ENCODE measurements at places on chromosomes 5 and 9.

DNA sequence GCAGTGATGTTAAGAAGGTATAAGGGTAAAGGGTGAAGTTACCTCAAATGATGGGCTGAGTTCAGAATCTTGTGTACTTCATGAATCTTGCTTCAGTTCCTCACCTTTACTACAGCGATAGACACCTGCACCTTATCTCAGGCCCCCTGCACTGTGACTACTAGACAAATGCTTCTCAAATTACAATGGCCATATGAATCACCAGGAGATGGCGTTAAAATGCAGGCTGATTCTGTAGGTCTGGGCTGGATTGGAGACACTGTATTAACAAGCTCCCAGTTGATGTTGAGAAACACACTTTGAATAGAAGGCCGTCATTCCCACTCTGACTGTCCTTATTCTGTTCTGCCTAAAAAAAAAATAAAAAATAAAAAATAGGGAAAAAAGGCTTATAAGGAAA is 29.8 kb downstream of the TARS1 start:
- peak; percentile 31 for DNase-seq

DNA sequence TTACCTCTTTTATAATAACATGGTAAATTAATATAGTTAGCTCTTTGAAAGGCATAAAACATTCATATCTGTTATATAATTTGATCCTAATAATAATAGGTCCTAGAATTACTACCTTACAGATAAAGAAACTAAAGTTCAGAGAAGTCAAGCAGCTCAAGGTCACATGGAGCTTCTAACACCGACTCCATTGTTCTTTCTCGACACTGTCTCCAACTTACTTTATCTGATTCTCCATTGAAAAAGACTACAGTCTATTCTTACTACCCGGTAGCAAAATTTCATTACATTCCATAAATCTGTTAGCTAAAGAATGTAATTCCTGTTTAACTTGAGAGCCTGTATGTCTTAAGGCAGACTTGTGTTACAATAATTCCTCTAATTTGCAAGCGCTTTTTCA is 96.3 kb upstream of the TMEM161B start:
- no peak for DNase-seq

DNA sequence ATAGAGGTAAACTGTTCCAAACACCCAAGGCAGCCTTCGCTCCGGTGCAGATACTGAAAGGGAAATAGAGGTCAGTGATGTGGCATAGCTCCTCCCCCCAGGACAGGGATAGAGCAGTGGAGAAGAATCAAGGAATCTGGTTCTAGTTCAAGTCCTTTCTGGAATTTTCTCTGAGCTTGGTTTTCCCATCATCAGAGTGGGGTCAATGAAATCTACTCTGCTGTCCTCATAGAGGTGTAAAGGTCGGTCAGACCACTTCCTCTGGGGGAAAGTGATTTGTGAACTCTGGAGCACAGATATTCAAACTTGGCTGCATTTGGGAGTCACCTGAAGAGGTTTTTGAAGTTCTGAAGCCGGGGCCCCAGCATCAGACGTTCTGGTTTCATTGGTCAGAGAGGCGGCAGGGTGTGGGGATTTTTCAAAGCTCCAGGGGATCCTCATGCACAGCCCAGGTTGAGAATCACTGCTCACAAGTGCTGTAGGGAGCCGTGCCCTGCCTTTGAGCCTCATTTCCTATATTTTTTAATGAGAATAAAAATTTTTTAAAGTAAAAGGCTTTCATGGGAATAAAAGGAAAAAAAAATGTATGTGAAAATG is 105.7 kb upstream of the RAD23B start:
- DNase-seq, result no peak

GRCh38 chr5:177540438-177540837 is 13.9 kb downstream of the FAM193B start:
- DNase-seq, result no peak

GRCh38 chr5:172162323-172162986 is 25.6 kb downstream of the STK10 start:
- DNase-seq, result no peak

DNA sequence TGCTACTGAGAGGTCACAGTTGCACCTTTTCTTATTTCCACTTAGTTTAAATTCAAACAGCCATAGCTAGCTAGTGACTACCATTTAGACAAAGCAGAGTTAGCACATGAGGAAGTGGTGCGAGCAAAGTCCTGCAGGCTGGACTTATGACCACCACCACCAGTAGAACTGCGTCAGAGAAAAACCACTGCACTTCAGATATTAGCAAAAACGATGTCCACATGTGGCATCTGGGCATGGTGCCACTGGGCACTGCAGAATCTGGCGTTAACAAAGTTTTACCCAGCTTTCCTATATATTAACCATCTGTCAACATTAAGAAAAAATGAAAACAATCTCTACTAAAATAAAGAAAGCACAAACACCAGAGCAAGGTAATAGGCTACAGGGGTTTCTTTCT is 80.1 kb downstream of the SPTLC1 start:
- no peak for DNase-seq

- DNase-seq, result no peak
Measured at GRCh38 chr5:116308391-116308790, 223.6 kb downstream of the COMMD10 start.

DNA sequence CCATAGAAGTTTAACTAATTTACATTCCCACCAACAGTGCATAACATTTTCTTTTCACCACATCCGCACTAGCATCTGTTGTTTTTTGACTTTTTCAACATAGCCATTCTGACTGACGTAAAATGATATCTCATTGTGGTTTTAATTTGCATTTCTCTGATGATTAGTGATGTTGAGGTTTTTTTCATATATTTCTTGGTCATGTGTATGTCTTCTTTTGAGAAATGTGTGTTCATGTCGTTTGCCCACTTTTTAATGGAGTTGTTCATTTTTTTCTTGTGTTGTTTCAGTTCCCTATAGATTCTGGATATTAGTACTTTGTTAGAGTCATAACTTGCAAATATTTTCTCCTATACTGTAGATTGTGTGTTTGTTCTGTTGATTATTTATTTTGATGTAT is 163.4 kb downstream of the FER start:
- no peak for DNase-seq

DNA sequence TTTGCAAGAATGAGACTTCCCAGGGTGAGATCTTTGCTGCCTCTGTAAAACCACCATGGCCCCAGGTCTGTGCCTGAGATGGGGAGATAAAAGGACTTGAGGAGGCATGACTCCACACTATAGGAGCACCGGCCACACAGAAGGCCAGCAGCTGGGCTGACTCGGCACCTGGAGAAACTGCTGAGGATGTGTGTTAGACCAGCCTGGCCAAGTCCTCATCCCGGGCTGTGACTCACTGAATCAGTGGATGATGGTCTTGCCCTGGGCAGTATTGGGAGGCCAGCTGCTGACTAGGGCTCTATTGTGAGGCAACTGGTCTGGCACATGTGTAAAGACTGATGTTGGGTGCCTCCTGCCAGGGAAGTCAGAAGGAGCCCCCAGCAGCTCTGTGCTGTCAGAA is 286.2 kb downstream of the ACTL7B start:
- no peak for DNase-seq

DNA sequence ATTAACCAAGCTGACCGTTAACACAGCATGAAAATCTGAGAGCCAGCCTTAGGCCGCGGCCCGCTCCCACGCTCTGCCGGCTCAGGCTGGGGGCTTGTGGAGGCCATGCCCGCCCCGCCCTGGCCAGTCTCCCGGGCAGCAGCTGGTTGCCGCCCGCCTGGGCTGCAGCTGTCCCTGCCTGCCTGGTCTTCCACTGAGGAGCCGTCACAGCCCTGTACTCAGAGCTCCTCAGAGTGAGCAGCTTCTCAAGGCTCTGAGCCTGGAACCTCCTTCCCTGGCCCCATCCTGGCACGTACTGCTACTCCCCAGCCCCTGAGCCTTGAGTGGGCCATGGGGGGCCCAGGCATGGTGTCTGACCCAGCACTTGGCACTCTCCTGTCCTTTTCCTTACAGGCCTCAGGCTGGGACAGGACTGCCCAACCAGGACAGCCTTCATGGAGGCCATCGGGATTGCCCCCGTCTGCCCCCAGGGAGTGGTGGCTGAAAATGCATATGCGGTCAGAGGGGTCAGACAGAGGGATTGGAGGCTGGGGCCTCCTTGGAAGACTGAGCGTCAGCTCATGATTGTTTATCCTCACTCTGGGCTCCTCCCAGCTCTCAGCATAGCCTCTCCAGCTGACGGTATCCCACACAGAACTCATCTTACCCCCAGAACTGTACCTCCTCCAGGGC is 11.9 kb downstream of the FGFR4 start:
- peak; percentile 18 for DNase-seq

- no peak for DNase-seq
Measured at GRCh38 chr5:132477784-132478365, 12.7 kb downstream of the IRF1 start.

GRCh38 chr5:10715605-10716290 is 45.3 kb downstream of the DAP start:
- DNase-seq, result no peak

GRCh38 chr9:818958-819357 is 22.5 kb upstream of the DMRT1 start:
- DNase-seq, result no peak

DNA sequence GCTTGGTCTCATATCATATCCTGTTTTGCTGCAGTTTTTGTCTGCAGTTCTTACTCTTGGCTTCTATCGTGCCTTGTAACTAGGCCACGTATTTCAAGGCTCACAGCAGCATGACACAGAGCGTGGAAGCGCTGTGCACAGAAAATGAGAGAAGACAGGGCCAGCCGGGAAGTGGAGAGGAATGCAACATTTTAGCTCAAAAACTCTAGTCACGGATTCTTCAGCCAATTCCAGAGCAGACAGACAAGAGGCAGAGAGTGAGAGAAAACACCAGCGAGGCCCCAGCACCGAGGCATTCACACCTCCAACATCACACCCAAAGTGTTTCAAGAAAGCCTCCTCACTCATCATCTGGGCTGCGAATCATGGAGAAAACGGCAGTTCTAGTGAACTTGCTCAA is 160.8 kb downstream of the DNAH5 start:
- no peak for DNase-seq

DNA sequence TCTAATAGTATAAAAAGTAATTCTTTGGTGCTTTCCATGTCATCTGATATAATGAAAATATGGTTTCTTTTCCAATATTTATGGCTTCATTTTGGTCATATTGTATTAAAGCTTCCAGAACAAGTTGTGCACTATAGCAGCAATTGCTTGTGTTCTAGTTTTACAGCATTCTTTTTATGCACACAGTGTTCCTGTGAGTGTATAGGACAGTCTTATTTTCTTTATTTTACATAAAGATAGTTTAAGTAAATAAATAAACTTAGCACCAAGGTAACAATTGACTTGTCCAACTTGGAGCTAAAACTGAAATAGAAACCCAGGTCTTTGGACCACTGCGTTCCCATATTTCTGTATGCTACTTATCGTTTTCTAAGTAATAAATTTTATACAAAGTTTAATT is 38.9 kb downstream of the ATG10 start:
- DNase-seq, result no peak

- DNase-seq, result peak; percentile 5
Measured at GRCh38 chr5:112186401-112186990, 232.6 kb downstream of the EPB41L4A start.

DNA sequence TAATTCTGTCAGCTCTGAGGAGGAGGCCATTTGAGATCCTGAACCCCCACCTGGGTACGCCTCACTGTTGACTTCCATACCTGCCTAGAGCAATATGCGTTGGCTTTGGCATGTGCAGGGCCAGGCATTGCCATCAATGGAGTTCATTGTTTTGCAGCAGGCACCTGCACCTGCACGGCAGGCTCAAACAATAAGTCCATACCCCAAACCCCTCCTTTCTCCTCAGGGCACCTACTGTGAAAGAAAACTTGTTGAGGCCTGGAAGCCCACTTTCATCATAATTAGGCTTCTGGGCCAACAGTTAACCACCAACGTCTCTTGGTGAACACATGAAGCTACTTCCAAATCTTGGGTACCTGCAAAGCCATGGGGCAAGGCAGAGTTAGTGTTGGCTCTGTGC is 238.7 kb downstream of the NFIB start:
- DNase-seq, result no peak

GRCh38 chr5:160938532-160938931 is 86.5 kb upstream of the ATP10B start:
- no peak for DNase-seq

- DNase-seq, result no peak
Measured at GRCh38 chr5:98110282-98110691, 663.2 kb upstream of the RGMB start.

GRCh38 chr9:93650448-93650847 is 74.1 kb downstream of the PHF2 start:
- DNase-seq, result no peak

DNA sequence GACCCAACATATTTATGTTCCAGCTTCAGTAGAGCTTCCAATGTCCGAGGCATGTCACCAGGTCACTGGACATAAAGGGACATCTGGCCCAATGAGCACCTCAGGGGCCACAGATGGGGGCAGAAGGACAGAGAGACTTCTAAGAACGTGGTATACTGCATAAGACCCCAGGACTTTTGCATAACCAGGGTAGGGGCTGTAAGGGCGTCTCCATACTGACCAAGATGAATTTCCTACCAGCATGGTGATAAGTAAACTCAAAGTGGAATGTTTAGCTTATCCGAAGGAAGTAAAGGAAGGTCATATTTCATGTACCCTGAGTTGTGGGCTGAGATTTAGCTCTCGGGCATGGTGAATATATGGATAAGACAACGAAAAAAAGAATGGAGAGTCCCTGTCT is 17.5 kb upstream of the COL27A1 start:
- no peak for DNase-seq

- no peak for DNase-seq
Measured at GRCh38 chr9:77020413-77021290, 1.2 kb downstream of the FOXB2 start.

DNA sequence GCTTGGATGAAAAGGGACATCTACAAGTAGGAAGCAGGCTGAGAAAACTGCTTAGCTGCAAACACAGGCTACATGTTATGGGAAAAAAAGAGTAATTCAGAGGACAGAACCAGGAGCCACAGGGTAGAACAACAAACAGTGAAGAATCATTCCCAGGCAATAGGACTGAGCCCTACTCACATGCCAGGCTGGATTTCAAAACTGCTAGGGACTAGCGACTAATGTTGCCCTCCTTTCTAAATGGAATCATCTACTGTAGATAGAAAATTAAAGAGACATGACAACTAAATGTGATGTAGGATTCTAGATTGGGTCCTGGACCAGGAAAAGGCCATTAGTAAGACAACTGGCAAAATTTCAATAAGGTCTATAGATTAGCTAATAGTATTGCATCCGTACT is 15.3 kb downstream of the NRG2 start:
- no peak for DNase-seq

DNA sequence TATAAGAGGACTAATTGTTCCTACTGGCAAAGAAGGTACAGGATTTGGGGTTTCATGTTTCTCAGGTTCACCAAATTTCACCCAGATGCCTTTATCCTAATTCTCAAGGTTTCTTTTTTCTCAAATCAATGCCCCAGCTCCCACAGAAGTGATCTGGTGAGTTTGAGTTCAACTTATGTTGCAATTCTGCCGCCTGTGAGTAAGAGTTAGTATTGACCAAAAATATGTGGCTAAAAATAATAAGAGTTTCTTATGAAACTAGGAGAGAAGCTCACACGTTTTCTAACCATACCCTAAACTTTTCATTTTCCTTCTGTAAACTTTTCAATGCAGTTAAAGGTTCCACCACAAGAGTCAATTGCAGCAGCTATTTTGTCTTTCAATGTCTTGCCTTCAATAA is 15.1 kb downstream of the SLCO6A1 start:
- DNase-seq, result no peak

- no peak for DNase-seq
Measured at GRCh38 chr9:68458918-68459317, 81.8 kb downstream of the TMEM252 start.
